Stimulated activated CD8-positive, alpha-beta memory T cell treated with anti-CD3 and anti-CD28 coated beads, Interleukin-12 subunit alpha, Interleukin-12 subunit beta, amount 100 ng/mL, for 4 hours (primary cell): ENCODE measurements at places on chromosomes 5 and 9.

GRCh38 chr5:42876375-42876844, 64.7 kb upstream of the SELENOP start:
- no peak for DNase-seq

- DNase-seq = no peak
These were observed 539 bp downstream of the POC5 start for GRCh38 chr5:75716715-75717081.

- no peak for DNase-seq
These were observed 673 bp downstream of the CDC25C start for GRCh38 chr5:138330813-138331448.

GRCh38 chr5:51439232-51439631, 56.0 kb downstream of the ISL1 start:
- no peak for DNase-seq

- no peak for DNase-seq
These were observed 124.5 kb upstream of the PHYKPL start for GRCh38 chr5:178357121-178357521.

GRCh38 chr9:33265211-33265865, 489 bp downstream of the CHMP5 start:
- no peak for DNase-seq

- DNase-seq = no peak
These were observed 398.7 kb upstream of the IRX4 start for GRCh38 chr5:2281446-2281845.

GRCh38 chr9:87039809-87040392, 92.6 kb upstream of the GAS1 start:
- DNase-seq = no peak

DNA sequence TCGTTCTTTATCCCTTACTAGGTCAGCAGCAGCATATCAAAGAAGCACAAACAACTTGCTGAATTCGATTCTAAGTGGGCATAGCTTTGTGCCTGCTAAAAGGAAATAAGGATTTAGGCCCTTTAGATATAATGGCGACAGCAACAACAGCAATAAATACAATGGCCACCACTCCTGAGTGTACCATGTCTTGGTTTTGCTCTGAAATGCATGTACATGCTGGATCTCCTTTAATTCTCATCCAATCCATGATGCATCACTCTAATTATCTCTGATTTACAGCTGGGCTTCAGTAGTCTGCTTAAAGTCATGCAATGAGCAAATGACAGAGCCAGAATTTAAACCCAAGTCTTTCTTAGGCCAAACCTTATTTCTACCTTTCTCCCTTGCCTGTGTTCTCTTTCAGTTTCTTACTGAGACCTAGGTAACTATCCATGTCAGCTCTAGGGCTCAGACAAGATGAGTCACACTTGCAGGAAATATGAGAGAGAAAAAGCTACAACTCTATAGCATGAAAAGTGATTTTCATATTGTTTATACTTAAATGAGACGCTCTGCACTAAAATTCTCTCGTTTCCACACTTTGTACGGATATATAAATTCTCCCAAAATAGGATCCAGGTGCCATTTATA, 111.8 kb downstream of the HMHB1 start:
- no peak for DNase-seq

GRCh38 chr9:117121316-117121715, 293.5 kb downstream of the ASTN2 start:
- DNase-seq = no peak
